ENCODE measurements at places on chromosomes 7 and 10.
A peak's percentile ranks its signal among the peaks of the same experiment; 100 is the strongest.

GRCh38 chr7:149048805-149049204 lies 20.5 kb upstream of the PDIA4 start:
- DNase-seq: no peak

GRCh38 chr7:47577321-47577919 lies 4.5 kb downstream of the TNS3 start:
- DNase-seq: no peak

DNA sequence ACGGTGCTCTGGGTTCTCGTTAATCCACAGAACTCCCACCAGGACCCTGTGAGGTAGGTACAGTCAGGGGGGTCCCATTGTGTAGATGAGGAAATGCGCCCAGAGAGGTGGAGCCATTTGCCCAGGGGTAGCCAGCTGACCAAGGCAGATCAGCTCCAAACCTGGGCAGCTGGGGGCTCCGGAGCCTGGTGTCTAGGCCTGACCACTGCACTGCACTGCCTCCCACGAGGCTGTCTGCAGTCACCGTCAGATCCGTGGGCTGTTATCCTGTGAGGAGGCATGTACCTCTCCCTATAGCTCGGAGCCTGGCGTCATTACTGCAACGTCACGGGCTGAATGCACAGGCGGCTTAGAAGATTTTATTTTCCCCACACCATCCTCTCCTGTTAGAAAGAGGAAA lies 411.8 kb upstream of the FOXK1 start:
- no peak for DNase-seq

DNA sequence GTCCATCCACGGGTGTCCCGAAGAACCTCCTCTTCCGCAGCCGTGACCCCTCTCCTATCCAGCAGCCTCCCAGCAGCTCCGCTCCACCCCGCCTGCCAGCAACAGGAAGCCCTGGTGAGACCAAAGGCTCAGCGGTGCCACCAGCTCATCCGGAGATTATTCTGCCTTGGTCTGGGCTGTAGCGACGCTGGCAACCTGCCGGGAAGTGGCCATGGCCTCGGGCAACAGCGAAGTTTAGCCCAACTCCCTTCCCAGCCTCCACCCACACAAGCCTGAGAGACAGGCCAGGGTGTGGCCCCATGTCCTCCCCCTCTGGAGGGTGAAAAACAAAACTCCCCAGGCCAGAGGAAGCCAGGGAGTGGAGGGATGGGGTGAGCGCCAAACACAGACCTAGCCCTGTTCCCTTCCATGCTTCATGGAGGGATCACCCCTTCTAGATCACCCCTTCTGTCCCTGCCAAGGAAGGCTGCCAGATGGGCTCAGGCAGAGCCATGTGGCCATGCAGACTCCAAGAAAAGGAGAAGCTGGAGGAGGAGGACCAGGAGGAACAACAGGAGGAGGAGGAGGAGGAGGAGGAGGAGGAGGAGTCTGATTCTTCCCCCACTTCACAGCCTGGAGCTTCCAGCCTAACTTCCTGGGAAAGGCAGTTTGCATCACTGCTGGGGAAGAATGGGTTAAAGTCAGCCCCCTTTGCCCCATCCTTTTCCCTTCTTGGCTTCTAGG lies 918 bp downstream of the CALHM2 start:
- peak; percentile 44 for DNase-seq

DNA sequence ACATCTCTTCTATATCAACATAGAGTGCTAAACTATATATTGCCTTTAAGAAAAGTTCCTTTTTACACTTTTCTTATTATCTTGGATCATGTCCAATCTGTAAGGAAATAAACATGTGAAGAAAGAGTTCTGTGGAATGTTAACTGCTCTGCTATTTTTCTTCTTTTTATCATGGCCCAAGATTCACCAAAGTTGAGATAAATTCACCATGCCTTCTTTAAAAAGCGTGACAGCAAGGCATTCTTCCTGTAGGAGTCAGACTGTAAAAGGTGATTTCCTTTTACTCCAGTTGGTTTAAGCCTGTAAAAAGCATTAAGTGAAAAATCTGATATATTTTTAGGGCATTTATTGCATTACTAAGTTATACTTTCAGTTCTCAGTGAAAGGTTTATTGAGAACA lies 165.7 kb upstream of the FZD1 start:
- peak; percentile 47 for DNase-seq

GRCh38 chr10:86665868-86666267 lies 2.4 kb upstream of the LDB3 start:
- DNase-seq: no peak

- peak; percentile 90 for DNase-seq
These were observed 9.2 kb downstream of the ITPRIP start for GRCh38 chr10:104328896-104329710.

GRCh38 chr7:132656846-132657776 lies 80.8 kb upstream of the PLXNA4 start:
- DNase-seq: no peak

GRCh38 chr10:65911151-65911835 lies 1014.5 kb upstream of the LRRTM3 start:
- DNase-seq: no peak

DNA sequence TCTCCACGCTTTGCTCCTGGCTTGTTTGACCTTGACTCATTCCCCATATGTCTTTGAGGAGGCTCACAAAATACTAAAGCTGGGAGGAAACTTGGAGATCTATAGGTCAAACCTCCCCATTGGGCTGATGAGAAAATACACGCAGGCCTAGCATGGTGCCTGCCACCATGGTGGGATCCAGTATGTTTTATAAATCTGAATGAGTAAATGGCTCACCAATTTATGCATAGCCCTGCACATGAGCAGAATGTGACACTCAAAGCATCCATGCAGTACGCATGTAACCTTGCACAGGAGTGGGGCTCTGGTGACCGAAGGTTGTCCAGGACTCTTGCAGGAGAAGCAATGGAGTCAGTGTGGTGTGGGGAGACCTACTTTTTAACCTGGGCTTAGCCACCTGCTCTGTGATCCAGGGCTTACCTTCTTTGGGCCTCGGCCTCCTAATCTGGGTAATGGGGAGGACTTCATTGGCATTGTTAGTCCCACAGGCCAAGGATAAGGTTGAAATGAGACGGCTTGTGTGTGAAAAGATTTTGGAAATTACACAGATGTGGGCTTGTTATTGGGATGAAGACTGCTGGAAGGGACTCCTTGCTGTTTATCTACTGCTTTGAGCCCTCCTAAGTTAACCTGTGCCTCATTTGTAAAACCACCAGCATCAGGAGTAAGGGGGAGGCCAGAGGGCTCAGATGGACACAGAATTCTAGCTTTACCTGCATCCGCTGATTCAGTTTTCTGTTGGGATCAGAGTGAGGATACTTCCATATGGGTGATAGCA lies 58.4 kb downstream of the ADCYAP1R1 start:
- DNase-seq: no peak

- no peak for DNase-seq
These were observed 44.6 kb downstream of the VWA2 start for GRCh38 chr10:114283535-114284234.

- no peak for DNase-seq
These were observed 43.9 kb downstream of the STK32C start for GRCh38 chr10:132263866-132264265.

GRCh38 chr10:1632141-1632540 lies 105.2 kb downstream of the ADARB2 start:
- no peak for DNase-seq

DNA sequence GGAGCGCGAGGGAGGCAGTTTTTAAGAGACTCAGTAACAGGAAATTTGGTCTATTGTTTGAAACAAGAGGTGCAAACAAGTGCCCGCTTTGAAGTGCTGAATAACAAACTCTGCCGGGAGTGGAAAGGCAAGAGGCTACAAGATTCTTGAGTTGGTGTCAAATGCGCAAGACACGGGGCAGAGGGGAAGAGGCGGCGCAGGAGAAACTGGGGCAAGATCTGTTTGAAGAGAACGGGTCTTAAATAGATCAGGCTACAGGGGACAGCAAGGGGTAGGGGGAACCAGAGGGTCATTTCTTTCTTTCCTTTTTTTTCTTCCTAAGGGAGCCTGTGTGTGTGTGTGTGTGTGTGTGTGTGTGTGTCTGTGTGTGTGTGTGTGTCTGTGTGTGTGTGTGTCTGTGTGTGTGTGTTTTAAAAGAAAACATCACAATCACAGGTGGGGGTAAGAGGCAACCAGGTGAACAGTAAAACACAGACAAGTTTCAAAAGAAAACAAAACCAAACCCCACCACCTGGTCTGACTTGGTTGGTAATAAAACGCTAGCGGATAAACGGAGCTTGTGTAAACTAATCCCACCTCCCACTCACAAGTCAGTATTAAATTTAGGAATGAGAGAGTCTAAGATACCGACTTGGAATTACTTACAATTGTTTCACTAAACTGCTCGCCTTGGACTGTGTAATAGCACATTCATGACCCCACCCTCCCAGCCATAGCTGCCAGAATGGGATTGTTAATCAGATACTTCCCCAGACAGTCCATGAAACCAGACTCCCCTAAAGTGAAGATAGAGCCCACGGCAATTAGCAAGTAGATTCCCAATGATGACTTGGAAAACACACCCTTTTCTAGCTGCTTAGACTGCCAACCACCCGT lies 13.1 kb upstream of the CUX1 start:
- no peak for DNase-seq

- no peak for DNase-seq
These were observed 1136.1 kb upstream of the POT1 start for GRCh38 chr7:126065766-126066165.

GRCh38 chr7:71521506-71521905 lies 389.6 kb downstream of the GALNT17 start:
- peak; percentile 83 for DNase-seq

DNA sequence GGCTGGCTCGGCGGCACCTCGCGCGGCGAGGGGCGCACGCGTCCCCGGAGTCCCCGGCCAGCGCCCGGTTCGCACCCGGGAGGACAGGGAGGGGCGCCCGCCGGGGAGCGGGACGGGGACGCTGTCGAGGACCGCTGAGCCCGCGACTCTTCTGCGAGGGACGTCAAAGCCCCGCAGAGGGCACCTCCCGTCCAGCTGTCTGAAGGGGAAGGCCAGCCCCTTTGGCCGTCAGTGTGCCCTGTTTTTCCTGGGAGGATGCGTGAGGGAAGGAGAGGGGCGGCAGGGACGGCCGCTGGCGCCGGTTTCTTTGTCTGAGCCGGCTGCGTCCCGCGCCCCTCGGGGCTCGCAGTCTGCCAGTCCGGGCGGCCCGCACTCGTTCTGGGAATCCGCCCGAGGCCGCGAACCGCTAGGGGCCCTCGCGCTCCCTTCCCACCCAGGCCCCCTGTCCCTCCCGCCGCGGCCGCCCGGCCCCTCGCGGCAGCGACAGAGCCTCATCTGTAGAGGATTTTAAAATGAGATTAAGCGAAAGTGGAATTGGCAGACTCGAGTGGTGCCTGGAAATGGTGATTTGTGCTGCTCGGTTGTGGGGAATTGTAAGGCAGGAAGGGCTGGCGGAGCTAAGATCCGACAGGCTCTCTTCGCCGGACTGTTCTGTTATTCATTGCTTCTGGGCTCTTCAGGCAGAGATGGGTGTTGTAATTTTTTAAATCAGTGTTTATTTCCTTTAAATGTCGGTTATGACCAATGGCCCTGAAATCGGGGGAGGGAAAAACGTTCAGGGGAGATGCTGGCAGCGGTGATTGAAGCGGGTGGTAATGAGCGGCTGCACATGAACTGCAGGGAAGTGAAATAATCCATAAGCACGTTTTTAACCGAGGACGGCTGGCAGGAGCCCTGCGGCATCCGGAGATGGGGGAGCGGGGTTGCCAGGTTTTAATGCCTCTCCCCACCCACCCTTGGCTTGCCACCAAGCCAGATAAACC lies 618 bp upstream of the RELN start:
- DNase-seq: peak; percentile 3

DNA sequence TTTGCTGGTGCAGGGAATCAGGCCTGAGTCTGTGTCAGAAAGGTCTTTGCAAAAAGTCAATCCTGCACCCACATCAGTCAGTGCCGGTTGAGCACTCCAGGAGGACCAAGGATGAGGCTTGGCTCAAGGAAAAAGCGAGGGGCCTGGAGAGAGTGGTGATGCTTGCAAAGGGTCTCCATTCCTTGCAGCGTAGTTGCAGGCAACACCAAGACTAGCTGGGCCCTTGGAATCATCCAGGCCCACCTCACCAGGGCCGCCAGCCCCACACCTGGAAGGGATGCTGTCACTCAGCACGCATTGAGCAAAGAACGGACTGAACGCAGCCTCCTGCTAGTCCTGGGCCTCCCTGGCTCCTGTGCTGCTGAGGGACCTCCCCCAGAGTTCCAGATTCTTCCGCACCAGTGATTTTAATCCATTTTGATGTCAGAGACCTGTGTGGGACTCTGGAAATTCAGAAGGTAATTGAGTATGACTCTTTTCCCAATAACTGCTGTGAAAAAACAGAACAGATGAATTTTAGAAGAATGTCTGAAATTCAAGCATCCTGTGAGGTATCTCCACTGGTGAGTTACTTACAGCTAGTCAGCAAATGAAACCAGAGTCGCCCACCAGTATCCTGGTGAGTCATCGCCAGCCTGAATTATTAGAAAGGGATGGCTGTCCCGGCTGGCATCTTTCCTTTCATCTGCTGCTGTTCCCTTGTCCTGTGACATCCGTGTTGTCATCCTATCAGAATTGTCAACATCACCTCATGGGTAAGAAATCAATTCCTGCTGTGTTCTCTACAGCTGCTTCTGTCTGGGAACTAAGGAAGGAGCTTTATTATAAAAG lies 150.8 kb upstream of the NPS start:
- DNase-seq: peak; percentile 66

DNA sequence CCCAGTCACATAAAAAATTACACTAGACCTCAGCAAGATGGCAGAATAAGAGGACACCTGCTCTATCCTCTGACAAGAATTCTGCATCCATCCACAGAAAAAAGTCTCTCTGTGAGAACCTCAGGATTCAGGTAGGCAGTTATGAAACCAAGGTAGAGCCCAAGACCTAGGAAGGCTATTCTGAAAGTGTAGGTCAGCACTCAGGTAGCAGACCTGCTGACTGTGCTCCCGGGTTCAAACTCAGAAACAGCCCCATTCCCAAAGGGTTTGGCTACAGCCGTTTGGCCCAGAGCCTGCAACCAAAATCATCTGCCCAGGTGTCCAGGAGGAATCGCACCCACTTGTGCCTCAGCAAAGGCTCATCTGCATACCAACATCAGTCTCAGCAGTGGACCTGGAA lies 37.7 kb downstream of the COA1 start:
- DNase-seq: no peak

- DNase-seq: peak; percentile 46
These were observed 4.4 kb downstream of the SEMA3A start for GRCh38 chr7:84190016-84190705.

- DNase-seq: peak; percentile 14
These were observed 847 bp downstream of the GARS1 start for GRCh38 chr7:30595436-30596013.

DNA sequence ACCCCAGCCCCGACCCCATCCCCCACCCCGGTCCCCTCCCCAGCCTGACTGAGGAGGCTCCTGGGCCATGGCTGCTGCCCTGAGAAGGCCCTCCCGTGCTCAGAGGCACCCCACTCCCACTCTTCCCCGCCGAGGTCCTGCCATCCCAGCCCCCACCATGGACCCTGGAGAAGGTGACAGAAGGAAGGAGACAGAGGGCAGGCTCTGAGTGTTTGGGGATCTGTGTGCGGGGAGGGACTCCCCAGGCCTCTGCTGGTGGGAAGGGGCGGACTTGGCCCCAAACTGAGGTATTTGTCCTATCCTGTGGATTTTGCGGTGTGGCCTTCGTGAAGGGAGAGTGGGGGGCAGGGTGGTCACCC lies 53.4 kb downstream of the PWWP2B start:
- no peak for DNase-seq

GRCh38 chr10:113557424-113557862 lies 4.6 kb downstream of the HABP2 start:
- peak; percentile 59 for DNase-seq

- DNase-seq: peak; percentile 94
These were observed 13.1 kb downstream of the LZTS2 start for GRCh38 chr10:101012525-101013364.

- no peak for DNase-seq
These were observed 162.9 kb downstream of the RGS10 start for GRCh38 chr10:119379466-119380071.

All from fibroblast of skin of right quadriceps (primary cell).